ENCODE measurements at places on chromosomes 5 and 9. TPM values are rescaled to one million over a fixed set of nuclear protein-coding genes. Genes with fewer than 3 reads are reported as not detected.

The ABLIM3 gene
- 0.41 TPM for total RNA-seq

The IGFBPL1 gene
- total RNA-seq = not detected

The PIP5K1B gene
- 0.37 TPM for total RNA-seq

The IFNA2 gene
- not detected for total RNA-seq

The PRLR gene
- not detected for total RNA-seq

The IL17B gene
- not detected for total RNA-seq

The BRD3 gene
- total RNA-seq = 10.6 TPM

The HAVCR2 gene
- 46.9 TPM for total RNA-seq

GRCh38 chr9:132487351-132487791, 77.4 kb downstream of the CFAP77 start:
- peak; percentile 69 for ATAC-seq

GRCh38 chr5:32413466-32414263, 30.9 kb downstream of the ZFR start:
- no peak for ATAC-seq

DNA sequence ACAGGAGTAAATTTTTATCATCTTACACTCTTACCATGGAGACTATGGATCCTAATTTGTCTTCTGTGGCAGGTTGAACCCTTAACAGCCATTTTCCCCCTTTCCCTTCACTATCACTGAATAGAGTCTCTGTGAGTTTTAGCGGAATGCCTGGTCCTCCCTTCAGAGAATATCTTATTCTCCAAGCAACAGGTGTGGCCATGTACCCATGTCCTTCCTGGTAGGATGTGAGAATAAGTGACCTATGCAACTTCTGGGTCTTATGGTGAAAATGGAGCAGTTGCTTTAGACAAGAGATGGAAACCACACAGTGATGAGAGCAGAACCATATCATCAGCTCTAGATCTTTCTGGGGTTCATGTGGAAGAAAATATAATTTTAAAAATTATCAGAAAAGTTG, 312.6 kb downstream of the MCTP1 start:
- no peak for ATAC-seq

- ATAC-seq = peak; percentile 96
Observed at GRCh38 chr9:114968671-114969070, 38.3 kb upstream of the TNFSF8 start.

- peak; percentile 72 for ATAC-seq
Observed at GRCh38 chr5:35247648-35248034, 17.4 kb upstream of the PRLR start.

DNA sequence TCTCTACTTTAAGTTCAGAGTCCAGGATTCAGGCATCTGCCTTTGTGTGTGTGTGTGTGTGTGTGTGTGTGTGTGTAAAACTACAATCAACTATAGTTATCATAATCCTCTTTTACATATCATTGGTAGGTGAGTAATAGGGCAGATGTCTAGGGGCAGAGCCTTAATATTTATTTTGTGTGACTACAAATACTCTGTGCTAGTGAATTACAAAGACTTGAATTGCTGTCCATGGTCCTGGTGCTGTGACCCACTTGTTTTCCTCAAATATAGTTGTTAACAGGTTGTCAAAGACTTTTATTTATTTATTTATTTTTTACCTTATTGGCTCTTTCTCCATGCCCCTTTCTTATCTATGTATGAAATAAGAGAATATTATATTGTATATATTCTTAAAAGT, 196.8 kb downstream of the ANXA1 start:
- no peak for ATAC-seq

DNA sequence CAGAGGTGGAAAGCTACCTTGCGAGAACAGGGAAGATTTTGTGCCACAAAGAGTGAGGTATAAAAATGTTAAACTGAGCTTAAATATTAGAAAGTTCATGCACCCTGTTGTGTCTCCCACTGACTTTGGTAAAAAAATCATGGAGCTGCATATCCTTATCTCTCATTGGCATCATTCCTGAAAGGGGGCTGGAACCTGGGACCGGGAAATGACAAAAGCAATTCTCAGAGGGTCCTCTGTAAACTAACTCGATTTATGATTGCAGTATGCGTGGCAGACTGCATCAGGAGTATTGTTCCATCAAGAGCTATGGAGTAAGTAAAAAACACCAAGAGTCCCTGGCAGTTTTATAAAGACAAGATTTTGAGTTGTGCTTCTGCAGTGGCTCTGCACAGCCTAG, 148.8 kb downstream of the DCP2 start:
- no peak for ATAC-seq

DNA sequence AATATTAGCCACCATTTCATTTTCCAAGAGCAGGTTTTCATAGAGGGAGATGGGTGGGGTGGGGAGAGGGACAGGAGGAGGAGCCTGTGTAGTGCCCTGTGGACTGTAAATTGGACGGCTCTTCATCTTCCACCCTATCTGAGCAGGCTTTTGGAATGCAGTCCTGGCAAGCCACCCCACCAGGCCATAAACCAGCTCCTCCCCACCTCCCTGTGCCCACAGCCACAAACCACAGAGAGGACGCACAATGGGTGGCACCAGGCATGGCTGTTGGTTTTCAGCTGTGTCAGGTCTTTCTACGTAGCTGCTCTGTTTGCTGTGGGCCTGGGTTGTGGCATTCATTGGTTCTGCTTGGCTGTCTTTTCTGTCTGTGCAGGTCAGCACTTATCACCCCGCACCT, 58.0 kb downstream of the PLAC8L1 start:
- no peak for ATAC-seq

- ATAC-seq = no peak
Observed at GRCh38 chr5:90141984-90142383, 267.6 kb downstream of the CETN3 start.

DNA sequence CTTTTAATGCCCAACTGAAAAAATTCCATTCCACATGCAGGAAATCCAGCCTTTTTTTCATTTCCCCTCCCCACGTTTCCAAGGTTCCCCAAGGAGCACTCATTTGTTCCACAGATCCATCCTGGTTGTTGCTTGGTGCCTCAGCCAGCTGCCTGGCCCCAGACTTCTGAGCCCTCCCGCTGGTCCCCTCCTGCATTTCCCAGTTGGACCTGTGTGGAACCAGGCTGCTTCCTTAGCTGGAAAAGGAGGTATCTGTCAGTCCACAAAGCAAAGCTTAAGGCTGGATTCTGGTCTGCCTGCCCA, 44.8 kb downstream of the ANGPTL2 start:
- ATAC-seq = no peak

DNA sequence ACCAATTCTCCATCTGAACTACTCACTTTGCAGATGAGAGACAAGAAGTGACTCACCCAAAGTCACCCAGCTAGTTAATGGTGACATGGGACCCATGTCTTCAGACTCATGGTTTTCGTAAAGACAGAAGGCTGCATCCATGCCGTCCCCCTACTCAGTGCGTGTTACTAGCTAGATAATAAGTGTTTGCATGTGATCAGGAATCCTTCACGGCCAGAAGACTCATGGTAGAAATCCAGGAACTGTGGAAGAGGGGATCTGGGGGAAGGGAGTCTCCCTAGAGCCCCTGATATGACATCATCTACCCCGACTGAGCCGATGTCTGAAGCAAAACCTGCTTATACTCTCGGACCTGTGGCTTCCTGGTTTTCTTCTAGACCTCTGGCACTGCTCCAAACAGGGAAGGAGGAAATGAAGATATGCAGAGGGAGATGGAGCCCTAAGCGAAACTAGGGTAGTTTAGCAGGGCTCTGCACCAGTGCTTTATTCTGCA, 3.3 kb downstream of the RNF183 start:
- no peak for ATAC-seq

- no peak for ATAC-seq
Observed at GRCh38 chr5:79567926-79568549, 44.2 kb upstream of the TENT2 start.

DNA sequence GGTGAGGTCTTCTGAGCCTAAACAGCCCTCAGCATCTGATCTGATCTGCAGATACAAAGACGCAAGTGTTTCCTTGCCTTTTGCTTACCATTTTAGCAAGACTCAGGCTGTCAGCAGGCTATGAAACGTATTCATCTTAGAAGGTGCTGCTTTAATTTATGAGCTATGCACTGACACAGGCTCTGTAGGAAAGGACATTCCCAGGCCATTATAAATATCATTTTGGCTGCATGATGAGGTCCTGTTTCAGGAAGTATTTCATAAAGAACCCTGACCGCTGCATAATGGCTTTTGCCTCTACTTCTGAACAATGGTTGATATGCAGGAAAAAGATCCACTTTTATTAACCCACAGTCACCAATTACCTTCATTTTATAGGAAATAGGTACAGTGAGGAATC, 98.4 kb upstream of the CAST start:
- ATAC-seq = no peak

DNA sequence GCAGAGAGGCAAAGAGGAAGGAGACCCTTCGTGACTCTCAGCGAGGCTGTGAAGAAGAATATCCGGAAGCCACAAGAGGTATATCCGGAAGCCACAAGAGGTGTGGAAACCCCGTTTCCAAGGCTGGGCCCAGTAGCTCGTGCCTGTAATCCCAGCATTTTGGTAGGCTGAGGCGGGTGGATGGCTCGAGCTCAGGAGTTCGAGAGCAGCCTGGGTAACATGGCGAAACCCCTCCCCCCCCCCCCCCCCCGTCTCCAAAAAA, 612 bp upstream of the BBLN start:
- peak; percentile 47 for ATAC-seq

DNA sequence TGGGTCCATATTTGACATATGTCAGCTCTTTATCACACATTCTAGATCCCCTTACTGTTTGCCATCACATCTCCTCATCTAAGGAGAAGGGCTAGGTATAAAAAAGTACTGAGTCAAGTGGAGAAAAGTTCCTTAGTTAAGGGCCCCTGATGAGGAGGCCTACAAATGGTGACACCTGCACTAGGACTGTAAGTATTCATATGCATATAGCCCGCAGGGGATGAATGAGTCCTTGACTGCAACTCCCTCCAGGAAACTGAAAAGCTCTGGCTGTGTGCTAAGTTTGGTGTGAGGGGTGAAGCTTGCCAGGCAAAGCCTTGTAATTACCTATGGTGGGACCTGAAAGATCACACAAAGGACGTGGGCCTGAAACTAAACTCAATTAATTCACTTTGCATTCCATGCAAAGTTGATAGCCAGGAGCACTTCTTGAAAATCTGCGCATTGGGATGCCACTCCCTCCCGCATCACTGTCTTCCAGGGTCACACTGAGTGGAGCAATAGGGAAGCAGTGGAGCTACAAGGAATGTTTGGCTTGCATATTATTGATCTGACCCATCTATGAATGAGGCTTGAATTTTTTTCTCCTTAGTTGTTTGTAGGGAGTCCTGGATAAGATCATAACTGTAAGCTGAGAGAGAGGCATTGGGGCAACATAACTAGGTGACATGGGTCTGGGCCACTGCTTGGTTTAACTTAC, 11.9 kb upstream of the EQTN start:
- no peak for ATAC-seq

GRCh38 chr9:114910541-114910940, 19.9 kb downstream of the TNFSF8 start:
- ATAC-seq = no peak

- no peak for ATAC-seq
Observed at GRCh38 chr9:113178087-113178486, 27.3 kb downstream of the SLC31A2 start.

GRCh38 chr5:4924577-4924976, 215.6 kb upstream of the ADAMTS16 start:
- no peak for ATAC-seq

GRCh38 chr9:23850690-23851629, 24.9 kb upstream of the ELAVL2 start:
- ATAC-seq = no peak

DNA sequence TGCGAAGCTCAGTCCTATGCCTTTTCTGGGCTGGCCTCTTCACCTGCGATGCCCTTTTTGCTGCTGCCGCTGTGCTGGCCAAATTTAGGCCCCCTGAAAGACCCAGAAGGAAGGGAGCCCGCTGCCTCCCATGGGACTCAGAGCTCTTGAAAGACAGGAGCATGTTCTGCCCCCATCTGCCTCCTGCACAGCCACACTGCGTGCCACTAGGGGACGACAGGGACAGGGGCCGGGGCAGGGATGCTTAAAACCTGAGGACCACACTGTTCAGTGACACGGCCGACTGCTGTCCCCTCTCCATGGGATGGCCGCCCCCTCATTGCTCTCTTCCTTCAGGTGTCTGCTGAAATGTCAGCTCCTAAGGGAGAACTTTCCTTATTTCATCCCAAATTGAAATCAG, 132.4 kb downstream of the ADAMTS2 start:
- ATAC-seq = no peak

DNA sequence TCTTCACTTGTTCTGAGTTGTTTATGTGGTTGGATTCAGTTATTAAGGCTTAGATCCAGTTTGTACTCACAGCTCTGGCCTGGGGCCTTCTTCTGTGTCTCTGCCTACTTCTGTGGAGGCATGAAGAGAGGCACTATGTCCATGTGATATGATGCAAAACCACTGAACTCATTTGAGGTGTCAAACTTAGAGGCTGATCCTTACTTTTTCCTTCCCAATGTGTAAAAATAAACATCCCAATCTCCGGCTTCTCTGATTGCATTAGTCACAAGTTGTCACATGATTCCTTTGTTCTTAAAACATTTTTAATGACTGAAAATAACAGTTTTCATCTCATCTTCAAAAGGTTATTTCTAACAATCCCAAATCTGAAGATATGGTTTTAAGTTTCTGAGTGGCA, 276.0 kb upstream of the RGMB start:
- no peak for ATAC-seq

DNA sequence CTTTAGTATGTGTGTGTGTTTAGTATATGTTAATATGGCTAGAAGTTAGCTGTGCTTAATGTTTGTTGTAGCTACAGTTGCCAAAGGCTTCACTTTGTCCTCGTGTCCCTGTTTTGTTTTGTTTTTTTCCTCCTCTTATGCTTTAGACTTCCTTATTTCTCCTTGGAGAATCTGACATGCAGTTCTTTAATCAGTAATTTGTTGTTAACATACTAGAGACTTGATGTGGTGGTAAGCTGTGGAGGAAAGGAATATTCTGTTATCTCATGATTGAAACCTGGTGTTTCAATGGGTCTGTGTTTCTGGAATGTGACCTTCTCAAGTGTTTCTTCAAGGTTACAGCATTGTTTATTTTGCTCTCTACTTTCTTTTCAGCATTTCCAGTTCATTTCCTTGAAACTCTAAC, 515.6 kb upstream of the ST8SIA4 start:
- no peak for ATAC-seq

GRCh38 chr5:459562-460272, 16.7 kb downstream of the EXOC3 start:
- ATAC-seq = no peak

DNA sequence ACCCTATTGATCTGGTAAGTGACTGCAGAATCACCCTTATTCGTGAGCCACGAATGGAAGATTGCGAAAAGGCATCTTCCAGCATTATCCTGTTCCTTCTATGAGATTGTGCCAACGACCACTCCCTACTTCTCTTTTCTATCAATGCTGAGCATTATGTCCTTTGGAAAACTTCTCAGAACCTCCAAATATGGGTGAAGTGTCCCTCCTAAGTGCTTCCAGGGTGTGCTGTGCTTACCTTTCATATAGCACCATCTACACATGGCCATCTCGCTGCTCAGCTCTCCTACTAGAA, 14.7 kb upstream of the LCP2 start:
- ATAC-seq = no peak
